ENCODE measurements at places on chromosomes 6 and 20.

- no peak for DNase-seq
These were observed 1420.2 kb downstream of the GRIK2 start for GRCh38 chr6:102813489-102814275.

DNA sequence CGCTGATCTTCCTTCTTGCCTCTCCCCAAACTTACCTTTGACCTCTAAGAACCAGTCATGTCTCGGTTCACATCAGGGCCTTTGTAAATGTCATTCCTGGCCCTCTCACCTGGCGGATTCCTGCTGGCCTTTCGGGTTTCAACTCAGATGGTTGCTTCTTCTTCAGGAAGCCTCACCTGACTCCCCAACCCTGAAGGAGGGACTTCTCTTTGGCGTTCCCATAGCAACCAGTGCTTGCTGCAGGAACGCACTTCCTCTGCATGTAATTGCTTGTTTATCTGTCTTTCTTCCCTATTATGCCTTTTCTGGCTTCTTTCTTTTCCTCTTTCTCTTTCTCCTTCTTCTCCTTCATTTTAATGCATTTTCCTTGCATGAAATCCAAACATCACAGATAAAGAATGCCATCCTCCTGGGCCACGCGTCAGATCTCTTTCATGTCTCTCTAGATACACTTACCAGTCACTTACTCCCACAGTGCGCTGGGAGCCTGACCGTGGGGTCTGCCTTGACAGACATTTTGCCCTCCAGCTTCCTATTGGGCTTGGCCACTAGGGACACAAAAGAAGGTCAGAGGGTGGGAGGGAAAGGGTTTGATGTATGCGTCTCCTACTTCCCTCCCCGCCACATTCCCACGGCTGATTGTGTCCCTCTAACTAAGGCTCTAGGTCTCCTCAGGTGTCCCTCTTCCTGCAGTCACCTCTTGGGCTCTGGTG, 295.7 kb upstream of the TSHZ2 start:
- no peak for DNase-seq

DNA sequence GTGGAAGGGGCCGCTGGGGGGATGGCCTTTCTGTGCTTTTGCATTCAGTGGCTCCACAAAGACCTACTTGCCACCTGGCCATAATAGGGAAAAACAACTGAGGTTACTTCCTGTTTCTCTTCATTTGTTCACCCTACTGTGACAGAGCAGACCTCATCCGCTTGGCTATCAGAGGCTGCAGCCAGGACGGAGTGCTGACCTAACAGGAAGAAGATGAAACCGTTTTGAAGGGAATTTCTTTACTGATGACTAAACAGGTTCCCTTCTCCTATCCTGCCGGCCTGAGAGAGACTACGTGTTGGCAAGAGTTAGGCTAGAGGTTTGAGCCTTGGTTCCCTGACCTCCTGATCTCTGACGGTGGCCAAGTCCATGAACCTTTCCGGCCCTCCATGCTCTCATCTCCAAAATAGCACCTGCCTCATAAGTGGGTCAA, 21.3 kb downstream of the PRR18 start:
- DNase-seq, result peak; percentile 58

DNA sequence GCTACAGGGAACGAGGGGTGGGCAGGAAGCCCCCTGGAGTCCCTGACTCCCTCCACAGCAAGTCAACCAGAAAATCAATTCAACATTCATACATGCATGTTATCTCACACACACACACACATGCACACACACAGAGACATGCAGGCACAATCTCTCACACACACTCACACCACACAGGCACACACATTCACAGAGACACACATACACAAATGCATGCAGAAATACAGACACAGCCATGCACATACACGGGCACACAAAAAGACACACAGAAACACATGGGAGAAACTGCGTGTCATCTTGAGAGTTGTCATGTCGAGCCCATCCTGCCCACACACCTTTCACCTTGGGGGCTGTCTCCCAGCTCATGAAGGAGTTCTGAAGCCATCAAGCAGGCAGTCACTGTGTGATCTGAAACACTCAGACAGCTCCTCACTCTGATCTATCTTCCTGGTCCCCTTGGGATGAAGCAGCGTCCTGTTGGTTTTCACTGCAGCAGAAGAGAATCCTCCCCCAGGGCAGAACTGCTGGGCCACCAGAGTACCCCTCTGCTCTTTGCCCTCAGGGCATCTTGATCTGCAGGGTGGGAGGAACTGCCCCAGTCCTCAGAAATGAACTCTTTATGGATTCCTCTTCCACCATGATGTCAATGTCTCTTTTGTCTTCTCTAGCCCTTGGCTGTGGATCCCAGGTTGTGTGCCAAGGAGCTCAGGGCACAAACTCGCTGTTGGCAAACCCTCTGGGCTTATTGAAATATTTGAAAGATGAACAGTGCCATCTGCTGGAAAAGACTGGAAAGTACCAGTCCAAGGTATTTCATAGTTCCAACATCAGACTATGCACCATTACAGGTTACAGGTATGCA, 8.8 kb downstream of the RAET1L start:
- DNase-seq, result peak; percentile 37

- no peak for DNase-seq
These were observed 674.9 kb downstream of the HDGFL1 start for GRCh38 chr6:23244300-23244699.

DNA sequence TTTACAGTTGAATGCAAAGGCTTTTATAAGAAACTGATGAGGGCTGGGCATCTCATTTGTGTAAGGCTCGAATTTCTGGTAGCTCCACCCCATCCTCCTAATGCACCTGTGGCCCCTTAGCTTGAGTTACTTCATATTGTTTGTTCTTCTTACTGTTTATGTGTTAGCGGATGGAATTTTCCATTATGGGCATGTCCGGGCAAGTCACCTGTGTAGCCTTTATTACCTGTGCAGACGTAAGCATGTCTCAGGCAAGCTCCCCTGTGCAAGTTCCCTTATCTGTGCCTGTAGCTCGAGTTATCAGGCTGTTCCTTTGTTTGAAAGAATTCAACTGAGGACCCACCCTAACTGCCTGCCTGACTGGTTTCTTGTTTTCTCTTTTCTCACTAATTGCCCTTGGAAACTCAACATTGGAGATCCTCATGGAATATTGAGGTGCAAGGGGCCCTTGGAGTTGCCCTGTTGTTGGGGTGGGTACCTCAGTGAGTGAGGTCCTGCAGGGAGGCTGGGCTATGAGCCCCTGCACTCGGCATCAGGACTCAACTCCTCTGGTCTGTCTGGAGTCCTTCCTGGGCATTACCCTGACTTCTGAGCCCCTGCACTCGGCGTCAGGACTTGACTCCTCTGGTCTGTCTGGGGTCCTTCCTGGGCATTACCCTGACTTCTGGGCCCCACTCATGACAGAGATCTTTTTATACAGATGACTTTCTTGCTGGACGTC, 207.9 kb upstream of the SULF2 start:
- no peak for DNase-seq

- no peak for DNase-seq
These were observed 51.2 kb downstream of the LGSN start for GRCh38 chr6:63268574-63268973.

Data from ELF-1 (cell line).